ENCODE measurements at places on chromosomes 2 and 18. TPM values are rescaled to one million over a fixed set of nuclear protein-coding genes. Genes with fewer than 3 reads are reported as not detected.

EFEMP1 gene
- total RNA-seq, result 7.3 TPM

ARHGAP28 gene
- total RNA-seq, result 15.9 TPM

NR4A2 gene
- total RNA-seq, result 15.1 TPM

CENPA gene
- 1.2 TPM for total RNA-seq

DNA sequence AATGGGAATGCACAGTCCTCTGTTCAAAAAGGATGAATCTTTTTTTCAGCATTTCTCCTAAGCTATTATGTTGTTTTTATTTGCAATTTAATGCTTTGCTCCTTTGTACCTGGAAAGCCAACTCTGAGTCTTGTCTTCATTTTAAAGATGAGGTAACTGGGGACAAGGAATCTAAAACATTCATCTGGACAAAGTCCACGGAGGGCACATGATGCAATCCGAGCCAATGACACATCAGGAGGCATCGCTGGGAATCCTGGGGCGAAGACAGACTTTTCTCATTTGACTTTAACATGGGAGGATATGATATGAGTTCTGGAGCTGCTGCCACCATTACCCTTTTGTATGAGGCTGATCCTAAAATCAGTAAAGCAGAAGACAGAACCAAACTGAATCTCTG, 116.5 kb upstream of the REG3G start:
- DNase-seq, result no peak

- no peak for DNase-seq
Observed at GRCh38 chr2:6960659-6961058, 43.4 kb downstream of the RNF144A start.

GRCh38 chr2:168913495-168913894, 12.4 kb downstream of the G6PC2 start:
- no peak for DNase-seq

DNA sequence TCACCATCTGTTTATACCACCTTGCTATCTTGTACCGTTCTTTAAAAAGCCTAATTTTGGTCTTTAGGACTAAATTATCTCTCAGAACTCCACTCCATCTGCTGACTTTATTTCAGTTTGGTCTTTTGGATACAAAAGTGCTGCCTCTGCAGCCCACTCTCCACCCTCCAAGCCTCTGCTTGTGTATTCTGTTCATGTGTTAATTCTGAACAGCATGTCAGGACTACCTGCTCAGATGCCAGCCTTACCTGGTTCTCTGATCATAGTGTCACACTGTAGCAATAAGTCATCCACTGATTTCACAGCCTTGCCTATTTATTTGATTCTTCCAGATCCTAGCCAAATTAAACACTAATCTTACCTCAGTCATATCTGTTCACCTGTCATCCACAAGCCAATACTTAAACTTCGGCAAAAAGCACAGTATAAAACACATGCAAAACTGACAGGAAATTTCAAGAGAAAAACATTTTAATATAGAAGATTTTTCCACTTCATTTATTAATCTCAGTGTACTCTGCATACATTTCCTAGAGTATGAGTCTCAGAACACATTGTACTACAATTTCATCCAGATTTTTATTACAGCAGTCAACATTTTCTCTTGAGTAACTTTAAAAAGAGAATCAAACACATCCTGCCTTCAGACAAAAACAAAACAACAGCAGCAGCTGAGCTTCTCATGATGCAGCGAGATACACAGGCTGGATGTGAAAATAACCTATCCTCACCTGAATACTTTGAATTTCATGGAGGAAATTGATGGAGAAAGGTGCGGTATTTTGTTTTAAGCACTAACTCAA, 64.9 kb downstream of the PPP1R1C start:
- no peak for DNase-seq

Data from frontal cortex (tissue), 4 donors.